ENCODE measurements at places on chromosomes 1 and 21. TPM values are rescaled to one million over a fixed set of nuclear protein-coding genes. Genes with fewer than 3 reads are reported as not detected.

SH2D1B gene
- total RNA-seq: 0.33 TPM

C1QB gene
- total RNA-seq: 25.4 TPM

ANGPTL3 gene
- 0.33 TPM for total RNA-seq

PDPN gene
- total RNA-seq: 14.1 TPM

THEM5 gene
- total RNA-seq: not detected

CFHR5 gene
- total RNA-seq: not detected

SEMA4A gene
- 12.1 TPM for total RNA-seq

HES3 gene
- total RNA-seq: not detected

C2CD4D gene
- 0.27 TPM for total RNA-seq

OPTC gene
- 40.7 TPM for total RNA-seq

OR14I1 gene
- not detected for total RNA-seq

RSPH1 gene
- 1.2 TPM for total RNA-seq

FALEC gene
- not detected for total RNA-seq

WLS gene
- 106 TPM for total RNA-seq

DENND2C gene
- total RNA-seq: 4.2 TPM

SPATA46 gene
- not detected for total RNA-seq
